ENCODE measurements at places on chromosomes 3 and 15. TPM values are rescaled to one million over a fixed set of nuclear protein-coding genes. Genes with fewer than 3 reads are reported as not detected.

POPDC2 gene
- 0.13 TPM for total RNA-seq

DPPA4 gene
- total RNA-seq: 0.53 TPM

SCAANT1 gene
- total RNA-seq: not detected

THAP10 gene
- total RNA-seq: 0.13 TPM

LOXL1 gene
- not detected for total RNA-seq

CD200 gene
- total RNA-seq: 0.47 TPM

COL6A5 gene
- total RNA-seq: 4.9 TPM

CKMT1B gene
- 5.5 TPM for total RNA-seq

PCOLCE2 gene
- 1.0 TPM for total RNA-seq

ACKR4 gene
- total RNA-seq: not detected

WWTR1 gene
- total RNA-seq: 0.60 TPM

PRR20G gene
- not detected for total RNA-seq

FOXB1 gene
- not detected for total RNA-seq

PTH1R gene
- not detected for total RNA-seq

ROPN1 gene
- not detected for total RNA-seq

PIF1 gene
- total RNA-seq: 21.7 TPM

LRRC2 gene
- not detected for total RNA-seq

CCR9 gene
- not detected for total RNA-seq

IL20RB gene
- total RNA-seq: 4.6 TPM

SYNPR gene
- total RNA-seq: not detected

PCCB gene
- 92.8 TPM for total RNA-seq

CYP8B1 gene
- total RNA-seq: 0.04 TPM

MYD88 gene
- 33.1 TPM for total RNA-seq

SLC9C1 gene
- total RNA-seq: not detected

PLA2G4D gene
- total RNA-seq: not detected

ANAPC13 gene
- 53.0 TPM for total RNA-seq

BFSP2 gene
- not detected for total RNA-seq

FGF7 gene
- not detected for total RNA-seq

CHCHD6 gene
- total RNA-seq: 18.6 TPM

TPRG1 gene
- not detected for total RNA-seq

ZIC4 gene
- total RNA-seq: not detected

Measured in K562 (cell line).